ENCODE measurements at places on chromosomes 5 and 9.

DNA sequence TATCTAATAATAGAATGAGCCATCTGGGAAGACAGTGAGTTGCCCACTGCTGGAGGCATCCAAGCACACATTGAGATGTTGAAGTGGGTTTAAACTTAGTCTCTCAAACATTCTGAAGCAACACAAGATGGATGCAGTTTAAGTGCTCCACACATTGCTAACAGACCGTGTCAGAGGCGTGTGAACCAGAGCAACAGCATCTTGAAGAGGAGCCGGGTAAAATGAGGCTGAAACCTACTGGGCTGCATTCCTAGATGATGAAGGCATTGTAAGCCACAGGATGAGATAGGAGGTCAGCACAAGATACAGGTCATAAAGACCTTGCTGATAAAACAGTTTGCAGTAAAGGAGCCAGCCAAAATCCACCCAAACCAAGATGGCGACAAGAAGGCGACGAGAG is 73.5 kb upstream of the TMEM215 start:
- DNase-seq = no peak

DNA sequence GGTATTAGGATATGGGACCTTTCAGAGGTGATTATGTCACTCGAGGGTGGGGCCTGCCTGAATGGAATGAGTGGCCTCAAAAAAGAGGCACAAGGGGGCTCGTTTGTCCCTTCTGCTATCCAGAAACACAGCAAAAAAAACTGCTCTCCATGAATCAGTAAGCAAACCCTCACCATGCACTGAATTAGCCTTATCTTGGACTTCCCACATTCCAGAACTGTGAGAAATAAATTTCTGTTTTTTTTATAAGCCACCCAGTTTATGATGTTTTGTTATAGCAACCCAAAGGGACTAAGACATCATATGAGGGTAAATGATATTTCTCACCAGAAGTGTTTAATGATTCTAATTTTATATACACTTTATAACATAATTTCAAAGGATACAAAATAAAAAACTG is 476.6 kb upstream of the EDIL3 start:
- no peak for DNase-seq

- DNase-seq = peak; percentile 49
These were observed 215.8 kb downstream of the CEMIP2 start for GRCh38 chr9:71552480-71552879.

- DNase-seq = no peak
These were observed 360.2 kb downstream of the HCN1 start for GRCh38 chr5:45335978-45336377.

DNA sequence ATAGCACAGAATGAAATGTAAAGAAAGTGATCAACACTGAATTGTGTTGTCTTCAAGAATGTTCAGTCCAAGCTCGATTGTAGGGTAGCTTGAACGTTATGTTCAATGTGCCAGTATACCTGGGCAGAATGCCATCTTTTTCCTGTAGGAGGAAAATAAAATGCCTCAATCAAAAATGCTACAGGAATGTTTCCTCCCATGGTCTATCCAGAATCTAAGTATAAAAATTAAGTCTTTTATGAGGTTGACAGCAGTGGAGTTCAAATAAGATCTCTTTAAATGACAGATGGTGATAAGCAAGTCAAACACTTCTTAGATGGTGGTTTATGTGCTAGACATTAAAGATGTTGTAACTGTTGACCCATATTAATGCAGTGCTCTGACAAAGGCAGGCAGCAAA is 488.6 kb downstream of the CSNK1G3 start:
- DNase-seq = no peak

- no peak for DNase-seq
These were observed 6.3 kb downstream of the ARL15 start for GRCh38 chr5:54304040-54304439.
